Central memory CD4-positive, alpha-beta T cell (primary cell): ENCODE measurements at places on chromosomes 2 and 18.

DNA sequence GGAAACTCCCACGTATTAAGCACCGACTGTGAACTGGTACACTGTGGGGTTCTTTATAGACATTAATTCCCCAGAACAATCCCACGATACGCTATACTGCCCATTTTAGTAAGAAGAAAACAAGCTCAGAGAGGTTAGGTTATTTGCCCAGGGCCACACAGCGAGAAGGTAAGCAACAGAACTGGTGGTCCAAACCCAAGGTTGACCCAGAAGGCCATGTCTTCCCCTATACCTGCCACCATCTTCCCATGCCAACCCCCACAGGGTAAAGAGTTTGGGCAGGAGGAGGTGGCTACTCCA is 69.9 kb downstream of the MARCO start:
- DNase-seq, result no peak

- DNase-seq, result no peak
These were observed 66.6 kb downstream of the ACKR3 start for GRCh38 chr2:236636261-236636660.

DNA sequence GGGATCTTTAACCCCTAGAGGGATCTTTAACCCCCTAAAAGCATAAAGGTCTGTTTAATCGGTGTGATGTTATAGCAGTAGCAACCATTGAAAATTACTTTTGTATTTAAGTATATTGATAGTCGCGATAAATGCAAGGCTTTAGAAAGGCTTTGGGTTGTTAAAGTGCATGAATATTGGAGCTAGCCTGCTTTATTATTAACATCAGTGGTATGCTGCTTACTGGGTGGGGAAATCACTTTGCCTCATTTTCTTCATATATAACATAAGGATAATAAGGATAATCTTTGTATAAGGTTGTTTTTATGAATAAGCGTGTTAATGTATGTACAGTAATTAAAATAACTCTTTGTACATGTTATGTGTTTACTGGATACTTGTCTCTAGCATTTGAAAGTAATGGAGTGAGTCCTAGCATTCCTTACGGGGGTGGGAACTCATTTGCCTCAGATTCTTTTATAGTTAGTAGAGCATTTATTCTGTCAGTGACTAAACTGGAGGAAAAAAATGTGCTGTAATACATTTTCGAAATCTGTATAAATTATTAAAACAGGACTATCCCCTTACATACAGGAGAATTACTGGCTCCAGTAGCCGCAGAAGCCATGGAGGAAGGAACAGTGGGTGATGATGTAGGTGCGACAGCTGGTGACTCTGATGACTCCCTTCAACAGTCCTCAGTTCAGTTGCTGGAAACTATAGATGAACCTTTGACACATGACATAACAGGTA is 122.2 kb downstream of the BIRC6 start:
- DNase-seq, result no peak

GRCh38 chr2:98647636-98648035 is 39.2 kb downstream of the UNC50 start:
- no peak for DNase-seq

DNA sequence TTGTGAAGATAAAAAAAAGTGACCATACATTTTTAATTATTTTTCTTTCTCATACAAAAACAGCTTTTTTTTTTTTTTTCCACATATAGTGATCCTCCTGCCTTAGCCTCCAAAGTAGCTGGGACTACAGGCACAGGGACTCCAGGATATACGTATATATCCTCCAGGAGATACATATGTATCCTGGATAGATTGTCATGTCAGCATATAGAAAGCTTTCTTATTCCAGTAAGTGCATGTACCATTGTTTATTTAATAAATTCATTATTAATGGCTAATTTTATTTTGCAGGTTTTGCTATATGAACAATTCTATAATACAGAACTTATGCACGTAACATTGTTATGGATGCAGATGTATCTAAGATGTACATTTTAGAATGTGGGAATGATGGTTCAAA is 138.7 kb downstream of the DOK6 start:
- DNase-seq, result no peak

DNA sequence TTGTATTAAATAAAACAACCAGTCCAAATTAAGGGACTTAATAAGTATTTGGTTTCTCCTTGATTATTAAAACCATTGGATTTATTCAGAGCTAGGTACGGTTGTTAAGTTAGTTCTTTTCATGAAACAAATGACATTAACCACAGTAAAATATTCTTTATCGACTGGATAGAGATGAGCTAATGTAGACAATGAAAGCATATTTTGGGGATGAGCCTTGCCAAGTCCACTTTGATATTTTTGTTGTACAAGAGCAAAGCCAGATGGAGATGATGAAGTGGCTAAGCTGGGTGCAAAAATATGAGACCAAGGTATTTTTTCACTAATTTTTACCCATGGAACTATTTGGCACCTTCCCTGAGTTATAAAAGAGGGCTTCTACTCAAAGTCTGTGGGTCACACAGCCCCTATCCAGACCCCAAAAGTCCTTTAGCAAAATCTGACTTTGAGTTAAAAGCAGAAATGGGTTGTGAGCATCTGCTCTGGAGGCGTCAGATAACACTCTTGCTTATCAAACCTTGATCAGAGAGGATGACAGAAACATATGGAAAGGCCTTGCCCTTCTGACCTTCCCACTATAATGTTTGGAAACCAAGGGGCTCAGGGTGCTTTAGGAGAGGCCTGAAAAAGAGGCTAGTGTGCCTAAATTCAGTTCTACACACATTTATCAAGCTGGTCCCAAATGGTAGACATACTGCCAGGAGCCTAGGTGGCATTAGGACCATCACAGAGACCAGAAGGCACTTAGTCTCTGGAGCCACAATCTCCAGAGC is 456.8 kb downstream of the MTX2 start:
- no peak for DNase-seq

DNA sequence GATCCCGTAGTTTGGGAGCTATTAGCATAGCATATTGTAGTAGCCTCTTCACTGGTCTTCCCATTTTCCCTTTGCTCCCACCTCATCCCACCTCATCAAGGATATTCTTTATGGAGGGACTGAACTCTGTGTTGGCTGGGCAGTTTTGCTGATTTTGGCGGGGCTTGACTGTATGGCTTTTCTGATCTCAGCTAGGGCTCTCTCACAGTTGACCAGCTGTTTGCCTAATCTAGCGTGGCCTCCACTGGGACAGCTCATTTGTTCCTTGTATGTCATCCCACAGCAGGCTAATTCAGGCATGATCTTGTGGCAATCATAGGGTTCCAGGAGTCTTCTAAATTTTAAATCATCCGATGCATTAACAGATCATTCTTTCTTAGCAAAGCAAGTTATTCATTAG is 30.2 kb upstream of the MTX2 start:
- no peak for DNase-seq

DNA sequence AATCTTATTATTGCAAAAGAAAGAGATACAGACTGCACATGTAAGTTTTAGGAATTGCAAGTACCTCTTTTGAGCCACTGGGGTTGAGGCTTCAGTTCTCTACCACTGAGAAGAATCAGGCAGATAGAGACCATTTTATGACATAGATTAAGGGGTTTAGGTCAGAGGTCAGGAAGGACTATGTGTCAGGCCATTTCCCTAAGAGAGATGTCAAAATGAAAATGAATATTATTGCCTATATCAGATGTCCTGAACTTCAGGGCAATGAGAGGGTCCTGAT is 113.7 kb downstream of the GATA6 start:
- DNase-seq, result no peak

DNA sequence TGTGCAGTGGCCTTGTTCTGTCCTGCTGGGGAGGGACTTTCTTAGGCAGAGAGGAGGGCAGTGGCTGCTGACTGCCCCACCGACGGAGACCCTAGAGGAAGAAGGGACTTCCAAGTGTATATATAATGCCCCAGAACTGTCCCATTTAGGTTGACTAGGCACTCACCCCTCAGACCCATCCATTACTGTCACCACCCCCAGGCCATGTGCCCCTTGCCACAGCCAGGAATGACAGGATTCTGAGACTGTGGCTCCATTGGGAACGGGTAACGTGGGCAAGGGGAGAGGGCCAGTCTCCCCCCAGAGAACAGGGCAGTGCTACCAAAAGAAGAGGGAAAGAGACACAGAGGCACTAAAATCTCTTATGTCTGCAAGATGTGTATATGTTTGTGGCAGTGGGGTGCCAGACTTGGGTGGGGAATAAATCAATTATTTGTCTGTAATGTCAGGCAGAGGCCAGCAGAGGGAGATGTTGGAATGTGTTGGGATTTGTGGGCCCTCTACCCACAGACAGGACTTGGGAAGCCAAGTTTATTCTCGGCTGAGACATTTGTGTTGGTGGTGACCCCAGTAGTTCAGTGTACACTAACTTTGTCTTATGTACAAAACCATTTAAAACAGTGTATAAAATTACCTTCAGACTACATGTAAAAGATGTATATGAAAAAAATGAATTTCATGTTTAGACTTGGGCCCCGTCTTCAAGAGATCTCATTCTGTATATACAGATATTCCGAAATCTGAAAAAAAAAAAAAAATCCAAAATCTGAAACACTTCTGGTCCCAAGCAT is 24.0 kb upstream of the TMEM37 start:
- peak; percentile 2 for DNase-seq

- DNase-seq, result no peak
These were observed 124.3 kb upstream of the PELI1 start for GRCh38 chr2:64268330-64269048.

- DNase-seq, result no peak
These were observed 54.5 kb upstream of the ROCK2 start for GRCh38 chr2:11398750-11399437.

GRCh38 chr2:131039908-131040660 is 53.2 kb downstream of the FAM168B start:
- peak; percentile 37 for DNase-seq

DNA sequence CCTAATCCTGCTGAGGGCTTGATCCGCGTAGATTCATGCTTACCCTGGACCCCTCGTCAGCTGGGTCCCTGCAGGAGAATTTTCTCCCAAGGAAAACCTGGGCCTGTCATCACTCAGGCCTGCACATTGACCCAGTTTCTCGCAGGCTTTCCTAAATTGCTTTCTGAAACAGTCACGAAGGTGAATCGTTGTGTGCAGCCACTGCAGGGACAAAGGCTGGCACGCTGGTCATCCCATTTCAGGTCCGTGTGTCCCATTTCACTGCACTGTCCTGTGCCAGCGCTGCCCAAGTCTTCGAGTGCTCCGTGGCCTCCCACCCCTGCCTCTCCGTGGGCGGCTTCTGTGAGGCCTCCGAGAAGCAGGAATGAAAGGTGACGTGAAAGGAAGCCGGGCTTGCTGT is 62.8 kb upstream of the YWHAQ start:
- DNase-seq, result no peak

DNA sequence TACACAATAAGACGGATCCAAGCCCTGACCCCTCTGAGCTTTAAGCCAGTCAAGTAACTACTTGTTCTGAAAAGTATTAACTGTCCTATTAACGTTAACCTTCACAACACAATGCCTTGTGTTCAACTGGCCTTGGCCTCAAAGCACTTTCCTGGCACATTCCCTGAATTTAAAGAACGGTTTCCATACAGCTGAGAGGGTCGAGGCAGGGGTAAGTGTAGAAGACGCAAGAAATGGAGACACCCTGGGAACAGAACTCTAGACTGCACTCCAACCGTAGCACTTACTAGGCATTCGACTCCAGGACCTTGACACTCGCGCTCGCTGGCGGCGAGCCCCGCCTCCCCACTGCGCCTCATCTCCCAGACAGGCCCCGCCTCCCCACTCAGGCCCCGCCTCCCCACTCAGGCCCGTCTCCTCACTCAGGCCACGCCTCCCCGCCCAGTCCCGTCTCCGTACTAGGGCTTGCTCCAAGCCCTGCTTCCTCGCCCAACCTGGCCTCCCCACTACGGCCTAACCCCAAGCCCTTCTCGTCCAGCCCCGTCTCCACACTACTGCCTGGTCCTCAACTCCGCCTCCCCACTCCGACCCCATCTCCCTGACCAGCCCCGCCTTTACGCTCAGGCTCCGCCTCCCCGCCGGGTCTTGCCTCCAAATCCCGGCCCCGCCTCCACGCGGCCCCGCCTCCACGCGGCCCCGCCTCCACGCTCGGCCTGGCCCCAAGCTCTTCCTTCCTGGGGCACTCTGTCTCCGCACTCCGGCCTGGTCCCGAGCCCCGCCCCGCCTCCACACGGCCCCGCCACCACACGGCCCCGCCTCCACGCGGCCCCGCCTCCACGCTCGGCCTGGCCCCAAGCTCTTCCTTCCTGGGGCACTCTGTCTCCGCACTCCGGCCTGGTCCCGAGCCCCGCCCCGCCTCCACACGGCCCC is 887 bp upstream of the TMEM87B start:
- peak; percentile 97 for DNase-seq

DNA sequence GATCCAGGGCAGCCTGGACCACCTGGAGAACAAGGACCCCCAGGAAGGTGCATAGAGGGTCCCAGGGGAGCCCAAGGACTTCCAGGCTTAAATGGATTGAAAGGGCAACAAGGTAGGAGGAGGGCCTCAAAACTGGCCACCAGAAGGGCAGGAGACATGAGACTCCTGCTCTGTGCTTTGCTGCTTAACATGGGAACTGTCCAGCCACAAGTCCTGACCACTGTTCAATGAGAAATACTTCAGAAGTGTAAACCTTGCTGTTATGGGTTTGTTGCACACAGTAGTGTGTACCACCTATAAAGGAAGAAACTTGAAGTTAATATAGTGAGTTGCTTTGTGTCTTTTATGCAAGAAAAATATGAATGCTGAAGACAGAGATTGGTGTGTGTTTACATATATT is 44.2 kb upstream of the MFF start:
- DNase-seq, result no peak

- no peak for DNase-seq
These were observed 354.6 kb upstream of the SETBP1 start for GRCh38 chr18:44325903-44326635.

DNA sequence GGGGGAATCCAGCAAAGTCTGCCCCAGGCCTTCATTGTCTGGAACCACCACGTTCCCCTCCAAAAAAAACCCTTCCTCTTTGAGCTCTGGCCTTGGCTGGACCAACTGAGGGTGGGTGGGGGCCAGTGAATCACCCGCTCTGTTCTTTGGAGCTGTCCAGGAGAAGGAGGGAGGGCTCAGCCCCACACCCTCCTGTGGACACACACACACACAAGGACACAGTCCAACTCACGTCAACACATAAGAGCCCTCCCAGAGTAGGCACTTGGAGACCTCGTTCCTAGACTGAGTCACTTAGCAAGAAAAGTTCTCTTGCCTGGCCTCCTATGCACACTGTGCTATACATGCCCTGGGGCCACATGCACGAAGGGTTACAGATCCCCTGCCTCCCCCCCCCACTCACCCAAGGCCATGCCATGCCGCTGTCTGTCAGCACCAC is 1.2 kb upstream of the TNS1 start:
- no peak for DNase-seq

DNA sequence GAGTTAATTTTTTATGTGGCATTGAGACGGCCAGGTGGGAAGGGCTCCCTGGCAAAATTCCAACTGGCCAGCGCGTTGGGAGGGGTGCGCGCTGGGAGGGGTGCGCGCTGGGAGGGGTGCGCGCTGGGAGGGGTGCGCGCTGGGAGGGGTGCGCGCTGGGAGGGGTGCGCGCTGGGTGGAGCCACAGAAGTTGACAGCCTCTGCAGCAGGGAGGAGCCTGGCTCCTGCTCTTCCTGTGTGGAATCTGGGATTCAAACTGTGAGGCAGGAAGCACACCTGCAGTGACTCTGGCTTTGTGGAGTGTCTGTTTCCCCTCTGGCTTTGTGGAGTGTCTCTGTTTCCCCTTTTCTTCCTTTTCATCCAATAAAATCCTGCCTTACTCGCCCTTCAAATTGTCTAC is 147.9 kb upstream of the CBLN2 start:
- DNase-seq, result no peak

- no peak for DNase-seq
These were observed 98.6 kb upstream of the CABLES1 start for GRCh38 chr18:23036660-23037201.
